RWPE1 (cell line): ENCODE measurements at places on chromosomes 16 and 17.
A peak's percentile ranks its signal among the peaks of the same experiment; 100 is the strongest.

DNA sequence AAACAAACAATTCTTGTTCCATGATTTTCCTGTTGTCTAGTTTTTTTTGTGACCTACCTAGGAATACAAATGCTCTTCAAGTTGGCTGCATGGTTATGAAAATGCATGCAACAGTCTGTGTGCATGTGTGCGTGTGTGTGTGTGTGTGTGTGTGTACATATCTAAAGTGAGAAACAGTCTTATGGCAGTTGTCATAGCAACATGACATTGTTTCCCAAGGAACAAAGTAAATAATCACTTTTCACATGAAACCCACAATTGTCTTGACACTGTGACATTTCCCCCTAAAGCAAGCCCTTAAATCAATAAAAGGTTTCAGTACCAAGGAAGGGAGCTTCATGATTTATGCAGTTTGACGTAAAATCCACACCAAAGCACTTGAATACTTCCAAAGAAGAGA, 758.4 kb downstream of the CDH8 start:
- DNase-seq = no peak

DNA sequence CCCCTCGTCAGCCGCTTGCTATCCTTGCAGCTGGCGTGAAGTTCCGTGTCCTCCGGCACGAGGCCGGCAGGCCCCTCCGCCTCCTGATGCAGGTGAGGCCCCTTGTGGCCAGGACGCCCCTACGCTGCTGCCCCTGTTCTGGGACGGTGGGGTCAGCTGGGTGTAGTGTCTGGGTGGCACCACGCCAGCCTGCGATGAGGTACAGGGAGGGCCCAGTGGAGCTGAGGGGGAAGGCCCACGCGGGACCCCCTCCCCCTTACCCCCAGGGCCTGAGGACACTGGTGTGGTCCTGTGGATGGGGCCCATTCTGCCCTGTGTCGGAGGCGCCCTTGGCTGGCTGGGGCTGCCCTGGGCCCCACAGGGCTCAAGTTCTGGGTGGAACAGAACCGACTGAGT, 7.7 kb upstream of the RAB40C start:
- no peak for DNase-seq

DNA sequence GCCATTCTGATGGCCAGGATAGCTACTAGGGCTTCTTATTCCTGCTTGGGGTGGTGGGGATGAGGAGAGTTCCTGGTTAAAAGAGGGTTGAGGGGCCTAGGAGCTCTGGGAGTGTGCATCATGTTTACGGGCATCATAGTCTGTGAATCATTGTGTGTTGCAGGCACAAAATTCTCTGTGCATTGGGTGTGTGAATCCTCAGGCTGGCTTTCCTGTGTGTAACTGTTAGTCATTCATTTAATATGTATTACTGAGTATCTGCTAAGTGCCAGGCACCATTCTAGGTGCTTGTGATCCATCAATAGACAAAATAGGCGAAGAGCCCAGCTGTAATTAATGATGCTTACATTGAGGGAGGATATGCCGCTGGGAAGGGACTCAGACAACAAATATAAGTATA, 5.8 kb downstream of the PPY start:
- DNase-seq = no peak

DNA sequence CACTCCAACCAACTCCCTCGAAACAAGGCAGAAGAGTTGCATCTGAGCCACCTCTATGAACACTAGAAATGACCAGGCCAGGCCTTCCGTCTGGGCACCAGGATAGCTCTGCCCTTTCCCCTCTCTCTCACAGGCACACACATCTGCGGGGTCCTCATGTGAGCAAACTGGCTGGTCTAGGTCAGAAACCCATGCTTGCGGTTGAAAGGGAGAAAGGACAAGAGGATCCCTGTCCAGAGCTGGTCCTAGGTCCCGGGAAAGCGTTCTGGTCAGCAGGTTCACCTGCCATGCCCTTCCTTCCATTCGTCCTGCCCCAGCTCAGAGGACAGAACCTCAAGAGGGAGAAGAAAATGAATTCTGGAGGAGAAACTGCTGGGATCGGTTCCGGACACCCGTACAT, 2.7 kb downstream of the MNT start:
- no peak for DNase-seq

DNA sequence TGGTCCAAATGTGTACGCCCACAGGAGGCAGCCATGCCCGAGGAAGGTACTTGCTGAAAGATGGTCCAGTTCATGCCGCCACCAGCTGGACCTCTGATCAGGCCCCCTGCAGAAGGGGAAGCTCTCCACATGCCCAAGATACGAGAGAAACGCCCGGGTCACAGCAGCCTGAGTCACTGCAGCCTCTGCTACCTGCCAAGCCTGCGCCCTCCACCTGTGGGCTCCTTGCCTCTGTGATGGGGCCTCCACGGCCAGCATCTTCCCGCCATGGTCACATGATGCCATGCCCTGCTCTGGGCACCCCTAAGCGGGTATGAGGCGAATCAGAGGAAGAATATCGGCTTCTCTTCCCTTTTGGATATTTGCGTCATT, 13.7 kb upstream of the KREMEN2 start:
- no peak for DNase-seq

- no peak for DNase-seq
These were observed 127.2 kb downstream of the HS3ST3B1 start for GRCh38 chr17:14427900-14428647.

GRCh38 chr17:73783945-73784603, 139.8 kb upstream of the SDK2 start:
- DNase-seq = no peak

GRCh38 chr16:3508736-3509135, 7.9 kb downstream of the CLUAP1 start:
- no peak for DNase-seq

DNA sequence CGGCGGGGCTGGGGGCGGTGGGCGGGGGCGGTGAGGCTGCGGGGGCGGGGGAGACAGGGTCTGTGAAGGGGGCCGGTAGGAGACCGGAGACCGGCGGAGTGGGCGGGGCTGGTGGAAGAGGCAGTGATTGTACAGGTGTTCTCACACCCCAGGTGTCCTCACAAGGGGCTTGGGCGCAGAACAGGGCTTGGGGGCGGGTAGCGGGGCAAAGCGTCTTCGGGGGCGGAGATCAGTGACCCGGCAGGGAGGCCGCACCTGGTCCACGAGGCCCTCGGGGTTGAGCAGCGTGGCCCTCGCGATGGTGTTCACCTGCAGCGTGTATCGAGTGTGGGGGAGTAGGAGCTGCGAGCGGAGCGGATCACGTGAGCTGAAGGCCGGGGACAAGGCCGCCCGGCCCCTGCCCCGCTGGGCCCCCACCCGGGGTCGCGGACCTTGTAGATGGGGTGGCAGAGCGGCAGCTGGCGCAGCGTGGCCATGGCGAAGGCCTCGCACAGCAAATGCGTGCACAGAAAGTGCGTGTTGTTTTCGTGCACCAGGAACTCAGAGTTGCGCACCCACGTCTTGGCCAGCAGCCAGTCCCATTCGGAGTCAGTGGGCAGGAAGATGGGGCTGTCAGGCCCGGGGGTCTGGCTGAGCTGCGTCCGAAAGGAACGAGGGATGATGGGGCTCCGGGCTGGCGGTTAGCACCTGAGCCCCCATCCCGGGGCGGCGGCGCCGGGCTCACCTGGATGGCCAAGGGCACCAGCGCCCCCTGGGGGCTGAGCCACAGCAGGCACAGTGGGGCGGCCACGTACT, 8.5 kb downstream of the ALOXE3 start:
- DNase-seq = peak; percentile 55

GRCh38 chr17:16947470-16947869, 24.4 kb downstream of the TNFRSF13B start:
- DNase-seq = no peak

DNA sequence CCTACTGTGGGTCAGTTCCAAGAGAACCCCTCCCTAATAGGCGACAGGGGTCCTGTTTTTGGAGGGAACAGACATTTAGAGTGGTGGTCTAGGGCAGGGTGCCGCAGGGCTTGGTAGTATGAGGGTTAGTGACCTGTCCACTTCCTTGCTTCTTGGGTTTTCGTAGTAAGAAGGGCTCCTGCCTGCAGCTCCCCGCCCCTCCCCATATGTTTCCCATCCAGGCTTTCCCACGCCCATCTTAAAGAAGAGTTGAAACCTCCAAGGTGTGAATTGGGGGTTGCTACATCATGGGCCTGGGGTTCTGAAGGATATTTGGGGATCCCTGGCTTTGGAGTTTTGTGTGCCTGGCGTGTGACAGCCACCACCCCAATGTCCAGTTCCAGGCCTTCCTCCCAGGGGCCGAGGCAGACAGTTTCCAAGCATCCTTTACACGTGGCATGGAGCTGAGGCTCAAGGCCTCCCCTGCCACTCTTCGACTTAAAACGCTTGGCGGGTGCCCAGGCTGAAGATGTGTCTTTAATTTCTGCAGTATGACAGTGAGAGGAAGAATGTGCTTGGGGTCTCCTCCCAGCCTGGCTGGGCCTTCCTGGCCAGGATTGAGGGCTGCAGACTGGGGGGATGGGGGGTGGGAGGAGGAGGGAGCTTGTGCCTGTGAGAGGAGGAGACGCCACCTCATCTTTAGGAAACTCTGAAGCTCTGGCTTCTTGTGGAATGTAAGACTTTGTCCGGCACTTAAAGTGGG, 2.3 kb upstream of the COL1A1 start:
- DNase-seq = no peak

GRCh38 chr16:86681757-86682106, 103.4 kb downstream of the FOXL1 start:
- DNase-seq = no peak

- no peak for DNase-seq
These were observed 21.6 kb downstream of the ITPRIPL2 start for GRCh38 chr16:19135201-19135842.

GRCh38 chr16:56048425-56049105, 142.7 kb upstream of the GNAO1 start:
- DNase-seq = no peak

DNA sequence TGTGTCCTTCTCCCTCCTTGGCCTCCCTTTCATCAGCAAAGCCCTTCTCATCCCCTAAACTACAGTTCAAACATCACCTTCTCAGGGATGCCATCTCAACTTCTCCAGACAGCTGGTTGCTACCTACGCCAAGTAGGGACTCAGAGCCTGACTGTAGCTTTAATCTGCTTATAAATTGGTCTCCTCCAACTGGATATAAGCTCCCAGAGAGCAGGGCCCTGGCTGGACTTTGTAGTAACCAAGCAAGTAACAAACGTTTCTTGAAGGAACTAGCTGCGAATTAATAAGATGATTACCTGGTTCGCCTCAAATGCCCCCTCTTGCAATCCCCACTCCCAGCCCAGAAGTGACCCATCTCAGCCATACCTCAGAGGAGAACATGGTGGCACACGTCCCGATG, 17.5 kb upstream of the KLHL11 start:
- no peak for DNase-seq

DNA sequence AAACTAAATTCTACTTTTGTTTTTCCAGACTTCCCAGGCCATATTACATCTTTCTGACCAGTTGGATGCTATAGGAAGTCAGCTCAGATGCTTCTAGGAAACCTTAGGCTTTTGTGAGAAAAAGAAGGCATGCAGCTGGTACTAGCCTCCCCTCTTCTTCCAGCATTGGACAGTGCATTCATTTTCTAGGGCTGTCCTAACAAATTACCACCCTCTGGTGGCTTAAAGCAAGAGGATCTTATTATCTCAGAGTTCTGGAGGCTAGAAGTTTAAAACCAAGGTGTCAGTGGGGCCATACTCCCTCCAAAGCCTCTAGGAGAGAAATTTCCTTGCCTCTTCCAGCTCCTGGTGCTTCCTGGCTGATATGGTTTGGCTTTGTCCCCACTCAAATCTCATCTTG, 467.8 kb downstream of the SLC39A11 start:
- no peak for DNase-seq

DNA sequence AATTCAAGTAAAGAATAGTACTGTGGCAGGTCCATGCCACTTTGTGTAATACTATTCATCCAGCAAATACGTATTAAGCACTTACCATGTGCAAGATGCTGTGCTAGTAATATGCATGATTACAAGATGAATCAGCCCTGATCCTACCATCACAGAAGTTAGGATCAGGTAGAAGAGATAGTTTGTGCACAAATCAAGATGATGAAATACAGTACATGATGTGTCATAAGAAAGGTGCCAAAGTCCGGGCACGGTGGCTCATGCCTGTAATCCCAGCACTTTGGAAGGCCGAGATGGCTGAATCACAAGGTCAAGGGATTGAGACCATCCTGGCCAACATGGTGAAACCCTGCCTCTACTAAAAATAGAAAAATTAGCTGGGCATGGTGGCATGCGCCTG, 10.9 kb downstream of the COG4 start:
- peak; percentile 79 for DNase-seq

- no peak for DNase-seq
These were observed 39.4 kb downstream of the CAPNS2 start for GRCh38 chr16:55605754-55606336.

GRCh38 chr17:40735016-40735415, 20.1 kb downstream of the KRT25 start:
- peak; percentile 53 for DNase-seq

GRCh38 chr16:72568502-72568901, 396.5 kb upstream of the PMFBP1 start:
- DNase-seq = no peak

GRCh38 chr17:61385577-61386236, 13.9 kb upstream of the TBX2 start:
- no peak for DNase-seq

- DNase-seq = no peak
These were observed 2.0 kb upstream of the UNKL start for GRCh38 chr16:1416521-1416941.

DNA sequence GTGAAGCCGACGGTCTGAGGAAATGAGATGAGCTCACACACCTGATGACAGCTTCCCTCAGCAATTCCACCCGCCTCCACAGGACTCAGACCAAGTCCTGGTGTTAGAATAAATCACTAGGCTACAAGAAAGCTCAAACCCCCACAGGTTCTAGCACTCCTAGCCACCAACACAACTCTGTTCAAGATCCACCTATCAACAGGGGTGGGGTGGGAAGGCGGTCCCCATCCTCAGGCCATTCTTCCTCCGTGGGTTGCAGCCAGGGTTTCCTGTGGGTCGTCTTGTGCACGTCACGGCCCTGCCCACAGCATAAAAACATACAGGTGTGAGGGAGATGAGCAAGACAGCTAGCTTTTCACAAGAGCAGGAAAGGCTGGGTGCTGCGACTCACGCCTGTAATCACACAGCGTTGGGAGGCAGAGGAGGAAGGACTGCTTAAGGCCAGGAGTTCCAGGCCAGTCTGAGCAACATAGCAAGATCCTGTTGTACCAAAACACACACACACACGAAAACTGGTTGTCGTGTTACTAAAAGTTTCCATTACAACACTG, 81.1 kb downstream of the ANKRD11 start:
- DNase-seq = peak; percentile 55

DNA sequence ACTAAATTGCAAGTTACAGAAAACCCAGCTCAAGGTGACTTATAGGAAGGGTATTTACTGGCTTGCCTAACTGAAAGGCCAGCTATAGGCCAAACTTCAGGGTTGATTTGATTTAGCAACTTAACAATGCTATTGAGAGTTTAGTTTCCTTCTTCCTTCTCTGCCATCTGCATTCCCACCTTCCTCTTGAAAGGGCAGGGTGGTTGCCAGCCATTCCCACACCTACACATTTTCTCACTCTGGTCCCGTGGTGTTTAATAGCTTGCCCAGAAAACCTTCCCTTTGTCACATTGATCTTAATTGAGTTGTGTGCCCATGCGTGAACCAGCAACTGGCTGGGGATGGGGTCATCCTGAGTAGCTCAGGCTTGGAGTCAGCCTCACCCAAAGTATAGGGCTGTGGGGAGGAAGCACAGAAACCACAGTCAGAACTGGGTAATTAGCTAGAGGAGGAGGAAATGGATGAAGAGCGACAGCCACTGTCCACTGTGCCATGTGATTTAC, 194.7 kb downstream of the SPECC1 start:
- DNase-seq = no peak

- no peak for DNase-seq
These were observed 229.9 kb downstream of the MSI2 start for GRCh38 chr17:57485916-57486881.
